ENCODE measurements at places on chromosomes 5 and 9. TPM values are rescaled to one million over a fixed set of nuclear protein-coding genes. Genes with fewer than 3 reads are reported as not detected.

ACOT12 gene
- 0.74 TPM for total RNA-seq

LCN10 gene
- not detected for total RNA-seq

KCNV2 gene
- total RNA-seq: not detected

ZCCHC9 gene
- total RNA-seq: 33.7 TPM

MYMK gene
- not detected for total RNA-seq

STKLD1 gene
- 0.55 TPM for total RNA-seq

EPB41L4A gene
- total RNA-seq: 0.37 TPM

NAIP gene
- total RNA-seq: 2.0 TPM

LCN9 gene
- not detected for total RNA-seq

TNFSF8 gene
- total RNA-seq: not detected

NIPAL4 gene
- 0.14 TPM for total RNA-seq

MSMP gene
- not detected for total RNA-seq

F2RL1 gene
- total RNA-seq: 16.5 TPM

IFNA13 gene
- not detected for total RNA-seq

NDFIP1 gene
- total RNA-seq: 41.3 TPM

SPATA31A3 gene
- not detected for total RNA-seq

MYORG gene
- 0.43 TPM for total RNA-seq

IFNB1 gene
- not detected for total RNA-seq

GABRB2 gene
- total RNA-seq: under 0.01 TPM

SPOCK1 gene
- total RNA-seq: 302 TPM

ALDH7A1 gene
- total RNA-seq: 49.3 TPM

NPR3 gene
- total RNA-seq: 422 TPM

TLR4 gene
- 4.1 TPM for total RNA-seq

FOXD4L6 gene
- total RNA-seq: 0.09 TPM

FCN2 gene
- total RNA-seq: not detected

GTF2H2C gene
- total RNA-seq: 27.9 TPM

PHF24 gene
- total RNA-seq: under 0.01 TPM

EGFL7 gene
- 15.6 TPM for total RNA-seq

OBP2B gene
- total RNA-seq: not detected

MYOT gene
- total RNA-seq: not detected

SPATA31E1 gene
- total RNA-seq: not detected

ANGPTL2 gene
- total RNA-seq: 125 TPM

CAMSAP1 gene
- 14.4 TPM for total RNA-seq

RETREG1 gene
- total RNA-seq: 0.92 TPM

SHISAL2B gene
- not detected for total RNA-seq

ZNF658 gene
- total RNA-seq: 4.9 TPM

IRX2 gene
- total RNA-seq: not detected

HACD4 gene
- 6.9 TPM for total RNA-seq

PCDHGC5 gene
- 2.6 TPM for total RNA-seq

RGS7BP gene
- under 0.01 TPM for total RNA-seq

LCN6 gene
- total RNA-seq: not detected

SARDH gene
- 4.9 TPM for total RNA-seq

PTPRD gene
- total RNA-seq: 6.9 TPM

SPATA31C1 gene
- not detected for total RNA-seq

ABCA1 gene
- total RNA-seq: 232 TPM

DNAH5 gene
- 2.3 TPM for total RNA-seq

PRRT1B gene
- total RNA-seq: not detected

RECK gene
- 47.4 TPM for total RNA-seq

Measured in smooth muscle cell of bladder (primary cell).